ENCODE measurements at places on chromosomes 1 and 21.
A peak's percentile ranks its signal among the peaks of the same experiment; 100 is the strongest.

GRCh38 chr1:59169703-59170102 lies 127.2 kb upstream of the FGGY start:
- no peak for DNase-seq

DNA sequence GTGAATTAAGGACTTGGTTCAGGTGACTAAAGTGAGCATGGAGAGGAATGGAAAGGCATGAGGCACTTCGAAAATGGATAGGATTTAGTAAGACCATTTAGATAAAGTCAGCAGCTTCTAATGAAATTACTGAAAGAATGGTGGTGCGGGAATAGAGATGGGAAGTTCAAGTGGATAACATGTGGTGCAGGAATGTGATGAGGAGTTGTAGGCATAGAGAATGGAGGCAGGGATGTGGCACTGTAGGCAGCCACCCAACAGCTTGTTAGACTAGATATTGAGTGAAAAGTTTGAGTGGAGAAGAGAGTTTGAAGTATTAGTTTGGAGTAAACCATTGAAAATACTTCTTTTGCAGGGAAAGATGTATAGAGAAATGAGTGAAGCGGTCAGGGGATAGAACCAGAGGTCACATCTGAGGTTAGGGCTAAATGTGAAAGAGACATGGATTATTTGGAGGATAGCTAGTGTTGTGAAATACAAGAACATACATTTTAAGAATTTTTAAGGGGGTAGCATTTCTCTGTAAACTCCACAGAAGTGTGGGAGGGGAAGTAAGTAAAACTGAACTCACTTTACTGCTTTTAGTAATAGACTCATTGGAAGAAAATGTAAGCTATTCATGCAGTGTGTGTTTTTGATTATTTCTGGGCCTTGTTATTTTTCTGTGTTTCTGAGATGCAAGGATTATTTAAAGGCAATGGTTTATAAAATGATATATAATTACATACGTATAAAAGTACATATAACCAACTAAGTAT lies 46.2 kb downstream of the DYRK1A start:
- DNase-seq: no peak

GRCh38 chr1:15758953-15759661 lies 512 bp downstream of the FBLIM1 start:
- no peak for DNase-seq

GRCh38 chr1:162927421-162927820 lies 66.4 kb upstream of the CCDC190 start:
- no peak for DNase-seq

- DNase-seq: peak; percentile 66
Observed at GRCh38 chr1:33429856-33430691, 821 bp downstream of the PHC2 start.

DNA sequence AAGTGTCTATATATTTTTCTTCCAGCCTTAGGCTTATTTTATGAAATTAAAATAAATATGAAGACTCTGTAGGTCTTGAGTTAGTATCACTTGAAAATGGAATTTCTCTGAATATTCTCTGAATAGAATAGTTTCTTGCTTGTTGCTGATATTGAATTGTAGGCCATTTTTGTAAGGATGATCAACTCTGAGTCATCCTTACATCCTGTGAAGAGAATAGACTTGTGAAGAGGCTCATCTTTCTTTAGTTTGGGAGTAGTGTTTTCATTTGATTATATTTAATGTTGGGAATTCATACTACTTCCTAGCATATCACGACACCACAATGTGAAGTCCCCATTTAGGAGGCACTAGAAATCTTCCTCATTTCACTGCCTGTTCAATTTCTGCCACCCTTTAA lies 27.5 kb upstream of the CD1D start:
- no peak for DNase-seq

DNA sequence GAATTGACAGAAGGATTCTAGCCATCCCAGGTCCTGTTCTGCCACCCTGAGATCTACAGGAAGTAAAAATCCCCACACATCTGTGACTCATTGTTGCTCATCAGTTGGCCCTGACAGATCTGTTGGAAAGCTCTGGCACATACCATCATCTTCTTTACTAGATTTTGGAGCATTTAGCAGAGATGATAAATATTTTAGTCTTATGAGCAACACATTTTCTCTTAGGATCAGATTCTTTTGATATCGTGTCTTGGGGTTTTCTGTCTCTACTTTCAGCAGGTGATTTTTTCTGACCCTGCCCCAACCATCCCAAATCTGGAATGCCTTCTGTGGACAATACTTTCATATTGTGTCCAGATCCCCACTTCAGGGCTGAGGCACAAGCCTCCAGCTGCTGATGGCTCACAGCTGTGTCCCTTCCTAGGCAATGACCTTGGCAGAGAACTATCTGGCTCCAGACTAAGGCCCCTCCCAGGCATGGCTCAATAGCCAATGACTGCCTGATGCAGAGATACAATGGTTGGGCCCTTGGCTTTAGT lies 102.8 kb downstream of the GDAP2 start:
- no peak for DNase-seq

- no peak for DNase-seq
Observed at GRCh38 chr1:24878045-24878444, 52.0 kb downstream of the RUNX3 start.

GRCh38 chr1:183080406-183080805 lies 57.2 kb downstream of the LAMC1 start:
- DNase-seq: no peak

- no peak for DNase-seq
Observed at GRCh38 chr1:194442901-194443575, 1256.6 kb upstream of the B3GALT2 start.

DNA sequence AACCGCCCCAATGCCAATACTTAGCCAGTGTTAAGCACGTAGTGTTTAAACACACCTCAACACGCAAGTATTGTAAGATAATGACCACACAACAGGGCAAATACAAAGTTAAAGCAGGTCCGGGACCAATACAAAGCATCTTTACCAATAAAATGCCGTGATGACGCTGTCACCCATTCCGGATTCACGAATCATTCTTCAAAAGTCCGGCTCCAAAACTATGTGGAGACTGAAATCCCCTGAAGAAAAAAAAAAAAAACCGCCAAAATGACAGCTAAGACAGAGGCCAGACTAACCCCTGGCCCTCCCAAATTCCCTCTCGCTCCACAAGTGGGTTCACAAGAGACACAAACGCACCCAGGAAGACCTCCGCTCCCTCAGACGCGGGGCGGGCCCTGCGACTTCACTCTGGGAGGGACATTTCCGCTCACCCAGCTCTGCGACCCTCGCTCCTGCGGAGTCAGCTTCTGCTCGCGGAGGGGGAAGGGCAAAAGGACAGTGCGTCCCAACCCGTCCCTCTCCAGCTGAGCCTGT lies 625 bp upstream of the DARS2 start:
- DNase-seq: no peak

DNA sequence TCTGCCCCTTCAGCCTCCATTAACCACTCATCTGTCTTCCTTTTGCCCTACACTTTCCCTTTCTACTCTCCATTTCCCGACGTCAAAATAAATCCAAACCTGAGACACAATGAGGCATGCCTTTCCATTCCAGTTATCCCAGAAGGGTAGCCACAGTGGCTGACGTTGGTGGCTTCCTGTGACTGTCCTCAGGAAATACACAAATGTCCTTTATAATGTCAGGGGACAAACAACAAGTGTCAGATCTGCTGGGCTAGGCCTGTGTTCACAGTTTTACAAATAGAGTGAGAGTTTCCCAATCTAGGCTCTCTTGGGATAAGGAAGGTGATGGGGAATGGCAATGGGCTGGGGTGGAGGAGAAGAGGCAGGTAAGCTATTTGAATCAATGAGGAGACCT lies 135.3 kb downstream of the BRINP2 start:
- no peak for DNase-seq

GRCh38 chr1:32759997-32760623 lies 57.0 kb downstream of the YARS1 start:
- peak; percentile 28 for DNase-seq

- no peak for DNase-seq
Observed at GRCh38 chr21:42041711-42042110, 29.4 kb upstream of the UMODL1 start.

DNA sequence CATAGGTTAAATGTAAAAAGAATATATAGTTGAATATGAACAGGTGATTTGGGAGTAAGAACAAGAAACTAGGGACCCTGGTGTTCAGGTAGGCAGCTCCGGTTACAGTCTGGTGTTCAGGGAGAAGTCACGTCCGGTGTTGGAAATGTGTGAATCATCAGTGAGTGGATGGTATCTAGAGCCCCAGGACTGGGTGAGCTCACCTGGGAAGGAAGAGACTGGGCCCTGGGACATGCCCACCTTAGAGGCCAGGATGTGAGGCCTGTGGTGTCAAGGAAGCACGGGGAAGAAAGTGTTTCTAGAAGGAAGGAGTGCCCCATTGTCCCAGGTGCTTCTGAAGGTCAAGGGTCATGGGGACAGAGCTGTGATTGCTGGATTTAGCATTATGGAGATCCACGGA lies 1.5 kb upstream of the GJB3 start:
- DNase-seq: no peak

GRCh38 chr1:116033322-116033721 lies 57.0 kb downstream of the SLC22A15 start:
- peak; percentile 85 for DNase-seq

DNA sequence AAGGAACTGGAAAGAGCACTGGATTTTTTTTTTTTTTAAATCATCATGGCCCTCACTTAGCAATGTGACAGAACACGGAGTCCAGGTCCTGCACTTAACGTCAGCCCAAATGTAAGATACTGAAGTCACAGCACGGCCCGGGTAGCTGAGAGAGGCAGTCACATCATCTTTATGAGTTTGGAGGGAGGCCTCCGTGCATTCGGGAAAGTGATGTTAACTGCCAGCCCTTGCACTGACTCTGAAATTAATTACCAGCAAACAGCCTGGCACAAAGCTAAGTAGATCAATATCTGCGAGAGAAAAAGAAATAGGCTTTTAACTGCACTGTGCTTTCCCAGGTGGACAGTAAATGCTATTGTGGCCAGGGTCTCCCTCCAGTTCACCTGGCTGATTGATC lies 109.5 kb upstream of the ADAR start:
- no peak for DNase-seq

DNA sequence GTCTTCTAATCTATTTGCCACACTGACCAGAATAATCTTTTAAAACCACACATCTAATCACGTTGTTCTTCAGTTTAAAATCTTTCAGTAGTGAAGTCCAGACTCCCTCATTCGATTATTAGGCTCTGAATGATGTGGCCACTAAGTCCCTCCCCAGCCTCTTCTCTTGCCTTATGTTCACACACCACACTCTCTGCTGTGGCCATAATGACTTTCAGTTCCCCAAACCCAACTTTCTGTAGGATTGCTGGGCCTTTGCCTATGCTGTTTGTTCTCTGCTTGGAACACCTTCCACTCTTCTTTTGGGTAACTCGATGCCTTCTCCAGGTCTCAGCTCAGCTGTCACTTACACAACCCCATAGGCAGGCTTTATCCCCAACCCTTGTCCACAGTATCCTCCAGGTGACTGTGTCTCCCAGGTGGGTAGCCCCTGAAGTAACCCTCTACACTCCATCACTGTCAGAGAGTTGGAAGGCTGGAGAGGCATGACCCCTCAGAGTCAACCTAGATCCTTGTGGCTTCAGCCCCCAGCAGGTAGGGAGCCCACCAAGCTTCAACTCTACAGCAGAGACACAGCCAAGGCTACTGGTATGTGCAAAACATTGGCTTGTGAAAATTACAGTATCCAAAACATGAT lies 8.4 kb upstream of the SLC37A1 start:
- no peak for DNase-seq

DNA sequence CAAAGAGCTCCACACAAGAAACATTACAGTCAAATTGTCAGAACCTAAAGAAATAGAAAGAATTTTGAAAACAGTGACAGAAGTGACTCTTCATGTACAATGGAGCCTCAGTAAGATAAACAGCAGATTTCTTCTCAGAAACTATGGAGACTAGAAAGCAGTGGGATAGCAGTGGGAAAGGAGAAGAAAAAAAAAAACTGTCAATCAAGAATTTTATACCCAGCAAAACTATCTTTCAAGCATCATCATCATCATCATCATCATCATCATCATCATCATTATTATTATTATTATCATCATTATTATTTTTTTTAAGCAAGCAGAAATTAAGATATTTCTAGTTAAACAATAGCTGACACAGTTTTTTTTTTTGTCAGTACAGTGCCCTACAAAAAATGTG lies 24.2 kb downstream of the CEP170 start:
- no peak for DNase-seq
